ENCODE measurements at places on chromosomes 11 and 22.

DNA sequence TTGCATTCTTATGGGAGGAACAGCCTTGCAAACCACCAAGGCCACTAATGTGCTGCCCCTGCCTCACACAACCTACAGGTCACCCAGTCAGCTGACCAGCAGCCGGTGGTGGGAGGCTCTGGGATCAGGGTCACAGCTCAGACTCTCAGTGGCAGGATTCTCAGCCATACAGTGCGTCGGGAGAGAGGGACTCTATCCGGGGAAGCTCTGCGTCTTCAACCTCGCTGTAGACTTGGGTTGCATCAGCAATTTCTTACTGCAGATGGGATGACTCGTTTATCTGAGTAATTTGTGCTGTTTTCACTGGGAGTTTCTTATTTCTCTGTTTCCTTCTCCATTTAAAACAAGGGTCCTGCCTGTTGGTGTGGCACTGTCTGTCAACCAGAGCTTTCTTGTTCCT lies 257.7 kb downstream of the TBC1D22A start:
- peak; percentile 23 for DNase-seq

GRCh38 chr11:71488681-71489270 lies 35.8 kb downstream of the NADSYN1 start:
- DNase-seq = no peak

DNA sequence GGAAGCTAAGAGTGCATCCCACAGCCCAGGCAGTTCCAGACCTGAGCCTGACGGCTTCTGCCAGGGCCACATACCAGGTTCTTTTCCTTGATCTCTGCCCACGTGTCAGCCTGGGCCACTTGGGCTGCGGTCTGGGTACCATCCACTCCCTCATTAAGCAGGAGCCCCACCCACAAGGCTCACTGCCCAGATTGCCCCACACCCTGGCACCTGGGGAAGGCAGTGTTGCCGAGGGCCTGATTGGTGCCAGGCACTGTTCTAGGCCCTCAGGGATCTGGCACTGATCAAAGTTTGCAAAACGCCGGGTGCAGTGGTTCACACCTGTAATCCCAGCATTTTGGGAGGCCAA lies 15.4 kb downstream of the GGA1 start:
- DNase-seq = no peak

GRCh38 chr22:39806109-39806508 lies 87.5 kb downstream of the ENTHD1 start:
- DNase-seq = no peak

DNA sequence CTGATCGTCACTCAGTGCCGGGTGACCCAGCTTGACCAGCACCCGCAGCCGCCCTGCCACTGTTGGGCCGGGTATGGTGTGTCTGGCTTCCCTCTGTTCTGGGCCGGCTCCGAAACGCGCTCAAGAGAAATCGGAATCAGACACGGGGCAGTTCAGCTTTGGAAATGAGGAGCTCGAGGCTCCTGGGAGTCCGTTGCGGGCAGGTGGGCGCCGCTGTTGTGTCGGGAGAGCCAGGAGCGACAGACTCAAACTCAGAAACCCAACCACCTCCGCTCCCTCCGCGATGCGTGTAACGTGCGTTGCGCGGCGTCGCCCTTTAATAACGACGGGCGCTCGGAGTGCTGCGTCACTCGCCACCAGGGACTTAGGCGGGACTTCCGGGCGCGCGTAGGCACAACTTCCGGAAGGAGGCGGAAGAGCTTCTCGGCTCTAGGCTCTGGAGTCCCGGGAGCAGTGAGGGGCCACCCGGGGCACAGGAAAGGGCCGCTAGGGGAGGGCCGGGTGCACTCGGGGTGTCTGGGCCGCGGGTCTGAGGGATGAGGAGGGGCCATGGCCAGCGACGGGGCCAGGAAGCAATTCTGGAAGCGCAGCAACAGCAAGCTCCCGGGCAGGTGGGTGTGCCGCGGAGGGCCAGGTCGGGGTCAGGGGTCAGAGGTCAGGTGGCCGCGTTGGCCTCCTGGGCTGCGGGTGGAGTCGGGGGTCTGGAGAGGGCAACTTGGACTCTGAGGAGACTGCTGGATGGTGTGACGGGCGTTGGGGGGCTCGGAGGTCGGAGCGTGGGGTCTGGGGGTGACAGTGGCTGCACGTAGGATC lies at the start of gene TBC1D22A:
Gene TBC1D22A, plus strand, starts transcription at position 413 of the 813 bp plus-strand sequence. Its CDS starts 137 bp downstream, at position 550.
- DNase-seq = peak; percentile 91

GRCh38 chr11:25065746-25066145 lies 568.9 kb downstream of the LUZP2 start:
- no peak for DNase-seq

DNA sequence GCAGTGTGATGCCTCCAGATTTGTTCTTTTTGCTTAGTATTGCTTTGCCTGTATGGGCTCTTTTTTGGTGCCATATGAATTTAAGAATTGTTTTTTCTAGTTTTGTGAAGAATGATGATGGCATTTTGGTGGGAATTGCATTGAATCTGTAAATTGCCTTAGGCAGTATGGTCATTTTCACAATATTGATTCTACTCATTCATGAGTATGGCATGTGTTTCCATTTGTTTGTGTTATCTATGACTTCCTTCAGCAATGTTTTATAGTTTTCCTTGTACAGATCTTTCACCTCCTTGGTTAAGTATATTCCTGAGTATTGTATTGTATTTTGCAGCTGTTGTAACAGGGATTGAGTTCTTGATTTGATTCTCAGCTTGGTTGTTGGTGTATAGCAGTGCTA lies 18.3 kb upstream of the ZBED5 start:
- no peak for DNase-seq

DNA sequence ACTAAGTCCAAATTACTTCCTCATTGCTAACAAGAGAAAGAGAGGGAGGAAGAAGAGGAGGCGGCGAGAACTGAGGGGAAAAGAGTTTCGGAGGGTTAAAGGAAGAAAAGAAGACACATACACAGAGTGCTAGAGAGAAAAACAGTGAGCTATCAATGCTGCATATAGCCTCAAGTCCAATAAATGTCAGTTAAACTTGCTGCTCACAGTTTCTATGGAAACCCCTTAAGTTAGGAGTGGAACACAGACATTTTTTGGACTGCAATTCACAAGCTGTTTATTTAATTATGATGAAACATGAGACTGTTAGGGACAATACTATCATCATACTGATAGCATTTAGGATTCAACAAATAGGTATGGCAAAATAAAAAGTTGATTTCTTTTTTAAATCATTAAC lies 1320.4 kb downstream of the LRRC4C start:
- no peak for DNase-seq

DNA sequence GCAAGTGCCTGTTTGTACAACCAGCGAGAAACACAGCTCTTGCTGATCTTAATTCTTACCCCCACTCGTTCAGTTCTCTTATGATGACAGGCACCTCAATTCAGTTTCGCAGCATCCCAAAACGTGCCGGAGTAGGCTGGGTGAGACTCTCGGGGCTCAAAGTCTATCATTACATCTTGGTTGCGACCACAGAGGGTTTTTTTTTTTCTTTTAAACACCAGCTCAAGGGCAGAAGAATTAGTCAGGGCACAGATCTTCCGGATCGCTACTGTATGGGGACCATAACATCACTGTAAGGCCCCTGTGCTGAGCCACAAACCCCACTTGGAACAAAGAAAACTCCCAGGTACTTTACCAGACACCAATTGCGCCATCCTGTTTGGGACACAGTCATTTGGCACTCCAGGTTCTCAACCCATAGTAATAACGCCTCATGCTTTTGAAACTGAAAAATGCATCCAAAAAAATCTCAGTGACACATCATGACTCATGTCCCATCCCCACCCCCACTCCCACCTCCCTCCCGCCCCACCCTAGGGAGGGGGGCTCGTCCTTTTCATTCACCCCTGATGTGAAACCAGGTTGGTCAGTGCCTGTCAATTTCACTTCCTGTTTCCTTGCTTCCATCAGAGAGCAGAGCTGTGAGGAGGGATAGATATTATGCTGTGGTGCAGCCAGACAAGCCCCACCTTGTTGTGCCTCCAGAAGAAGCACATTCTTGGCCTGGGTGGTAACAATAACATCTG lies 41.0 kb upstream of the CD5 start:
- peak; percentile 27 for DNase-seq

DNA sequence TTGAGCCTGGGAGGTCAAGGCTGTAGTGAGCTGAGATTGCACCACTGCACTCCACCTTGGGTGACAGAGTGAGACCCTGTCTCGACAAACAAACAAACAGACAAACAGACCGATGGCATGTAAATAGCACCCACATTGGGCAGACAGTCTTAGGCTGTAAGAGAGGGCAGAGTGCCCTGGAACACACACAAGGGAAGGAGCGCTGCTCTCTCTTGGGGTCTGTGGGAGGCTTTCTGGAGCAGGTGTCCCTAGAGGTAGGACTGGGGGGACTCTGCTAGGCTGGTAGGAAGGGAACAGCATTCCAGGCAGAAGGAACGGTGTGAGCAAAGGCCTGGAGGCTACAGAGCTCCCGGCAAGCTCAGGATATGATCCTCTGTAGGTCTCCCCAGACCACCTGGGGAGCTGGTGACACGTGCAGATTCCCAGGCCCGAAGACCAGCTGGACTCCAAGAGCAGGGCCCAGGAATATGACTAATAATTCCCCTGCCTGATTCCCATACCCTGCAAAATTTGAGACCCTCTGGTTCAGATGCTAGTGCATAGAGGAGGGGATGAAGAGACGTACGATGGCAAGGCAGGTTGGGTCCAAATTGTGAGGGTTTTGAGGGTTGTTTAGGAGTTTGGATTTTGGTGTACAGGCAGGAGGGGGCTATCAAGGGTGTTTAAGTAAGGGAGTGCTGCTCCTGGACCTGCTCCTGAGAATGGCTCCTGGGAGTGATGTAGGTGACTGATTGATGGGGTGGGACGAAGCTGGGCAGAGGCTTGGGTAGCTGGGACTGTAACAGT lies 11.6 kb downstream of the SMIM38 start:
- DNase-seq = no peak

DNA sequence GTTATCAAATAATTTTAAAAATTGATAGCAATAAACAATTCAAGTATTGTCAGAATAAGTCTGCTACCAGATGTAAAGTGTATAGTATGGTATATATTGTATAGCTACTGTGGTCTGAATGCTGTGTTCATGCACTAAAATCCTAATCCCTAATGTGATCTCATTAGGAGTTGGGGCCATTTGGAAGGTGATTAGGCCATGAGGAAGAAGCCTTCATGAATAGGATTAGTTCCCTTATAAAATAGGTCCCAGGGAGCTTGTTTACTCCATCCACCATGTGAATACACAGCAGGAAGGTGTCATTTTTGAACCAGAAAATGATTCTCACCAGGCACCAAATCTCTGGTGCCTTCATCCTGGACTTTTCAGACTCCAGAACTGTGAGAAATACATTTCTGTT lies 363.0 kb upstream of the CNTN5 start:
- DNase-seq = no peak

GRCh38 chr11:69370984-69371709 lies 77.2 kb downstream of the MYEOV start:
- DNase-seq = no peak

GRCh38 chr22:17117890-17118289 lies 3.3 kb downstream of the TMEM121B start:
- no peak for DNase-seq

DNA sequence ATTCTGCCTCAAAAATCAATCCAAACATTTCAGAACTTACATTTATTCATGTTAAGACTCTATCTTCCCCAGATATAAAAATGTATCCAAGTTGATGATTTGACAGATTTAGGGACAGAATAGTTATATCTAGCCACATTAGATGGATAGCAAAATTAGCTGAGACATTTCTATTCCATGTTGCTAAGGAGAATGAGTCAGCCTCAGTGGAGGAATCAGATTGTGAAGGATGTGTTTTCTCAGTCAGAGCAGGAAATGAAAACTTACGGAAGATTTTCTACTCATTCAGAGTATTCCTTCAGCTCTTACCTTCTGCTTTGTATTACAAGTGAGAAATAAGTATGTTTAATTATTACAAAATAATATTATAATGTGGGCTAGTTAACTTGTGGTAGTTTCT lies 556.3 kb upstream of the ANO3 start:
- no peak for DNase-seq

DNA sequence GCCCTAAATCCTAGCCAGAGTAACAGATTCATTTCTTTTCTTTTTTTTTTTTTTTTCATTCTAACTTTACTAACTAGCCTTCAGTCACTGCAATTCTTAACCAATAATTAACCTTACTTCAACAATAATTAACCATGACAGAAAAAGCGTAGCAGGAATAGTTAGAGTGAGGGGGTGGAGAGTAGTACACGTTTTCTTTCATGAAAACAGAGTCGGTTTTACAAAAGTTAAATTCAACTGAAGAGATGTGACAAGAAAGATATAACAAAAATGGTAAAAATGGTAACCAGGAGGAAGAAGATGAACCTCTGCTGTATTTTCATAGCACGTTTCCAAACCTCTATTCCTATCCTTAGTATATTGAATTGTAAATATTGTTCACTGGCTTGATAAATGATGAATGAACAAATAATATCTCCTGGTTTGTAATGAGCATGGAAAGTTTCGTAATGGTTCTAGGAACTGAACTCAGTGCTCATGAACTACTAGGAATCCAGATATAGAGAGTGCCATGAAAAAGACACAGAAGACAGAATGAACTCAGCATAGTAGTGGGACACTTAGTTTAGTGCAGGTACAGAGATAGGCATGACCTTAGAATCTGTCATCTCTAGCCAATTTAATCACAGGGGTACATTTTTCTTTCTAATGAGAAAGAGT lies 116.5 kb upstream of the ANO5 start:
- no peak for DNase-seq

GRCh38 chr11:130379276-130379675 lies 49.1 kb downstream of the ADAMTS8 start:
- DNase-seq = no peak

- DNase-seq = no peak
Observed at GRCh38 chr11:85602526-85603213, 24.5 kb downstream of the DLG2 start.

DNA sequence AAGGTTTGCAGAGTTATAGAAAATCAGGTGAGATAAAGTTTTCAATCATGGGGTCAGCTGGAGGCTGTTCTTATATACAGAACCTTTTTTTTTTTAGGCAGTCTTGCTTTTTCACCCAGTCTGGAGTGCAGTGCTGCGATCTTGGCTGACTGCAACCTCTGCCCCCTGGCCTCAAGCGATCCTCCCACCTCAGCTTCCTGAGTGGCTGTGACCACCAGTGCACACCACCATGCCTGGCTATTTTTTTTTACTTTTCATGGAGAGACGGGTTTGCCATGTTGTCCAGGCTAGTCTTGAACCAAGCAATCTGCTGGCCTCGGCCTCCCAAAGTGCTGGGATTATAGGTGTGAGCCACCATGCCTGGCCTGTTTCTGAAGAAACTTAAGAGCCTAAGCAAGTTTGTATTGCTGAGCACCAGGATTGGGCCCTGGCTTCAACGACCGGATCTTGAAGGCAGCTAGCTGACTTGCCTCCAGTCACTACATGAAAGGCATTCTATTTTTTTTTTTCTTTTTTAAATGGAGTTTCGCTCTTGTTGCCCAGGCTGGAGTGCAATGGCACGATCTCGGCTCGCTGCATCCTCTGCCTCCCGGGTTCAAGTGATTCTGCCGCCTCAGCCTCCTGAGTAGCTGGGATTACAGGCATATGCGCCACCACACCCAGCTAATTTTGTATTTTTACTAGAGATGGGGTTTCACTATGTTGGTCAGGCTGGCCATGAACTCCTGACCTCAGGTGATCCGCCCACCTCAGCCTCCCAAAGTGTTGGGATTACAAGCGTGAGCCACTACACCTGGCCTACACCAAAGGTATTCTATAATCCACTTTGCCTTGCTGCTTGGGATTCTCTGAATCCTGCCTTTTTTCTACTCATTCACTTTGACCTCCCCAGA lies 7.6 kb downstream of the XBP1 start:
- DNase-seq = no peak

- no peak for DNase-seq
Observed at GRCh38 chr11:107182978-107183377, 164.7 kb upstream of the GUCY1A2 start.

Data from LHCN-M2 (cell line).